ENCODE measurements at places on chromosomes 11 and 22.

- DNase-seq: no peak
Measured at GRCh38 chr22:43088627-43088983, 586 bp downstream of the TTLL1 start.

DNA sequence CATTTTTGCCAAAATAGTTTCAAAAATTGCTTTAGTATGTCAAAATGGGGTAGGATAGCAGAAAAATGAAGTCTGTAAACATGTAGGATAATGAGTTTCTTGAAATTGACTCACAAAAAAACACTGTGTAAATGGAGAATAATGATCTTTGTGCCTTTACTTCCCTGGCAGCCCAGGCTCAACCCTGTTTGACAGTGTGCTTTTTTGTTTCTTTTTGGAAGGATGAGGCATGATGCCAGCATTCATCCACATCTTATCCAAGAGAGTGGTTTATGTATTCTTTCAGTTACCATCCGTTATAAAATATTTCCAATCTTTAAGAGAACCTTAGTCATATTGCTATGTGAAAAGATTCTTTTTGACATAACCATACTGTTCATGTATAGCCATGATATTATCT lies 70.6 kb downstream of the ARHGAP42 start:
- peak; percentile 23 for DNase-seq

GRCh38 chr22:30790366-30790765 lies 95.7 kb downstream of the OSBP2 start:
- DNase-seq: no peak

- DNase-seq: no peak
Measured at GRCh38 chr11:95692526-95693260, 96.9 kb downstream of the FAM76B start.

DNA sequence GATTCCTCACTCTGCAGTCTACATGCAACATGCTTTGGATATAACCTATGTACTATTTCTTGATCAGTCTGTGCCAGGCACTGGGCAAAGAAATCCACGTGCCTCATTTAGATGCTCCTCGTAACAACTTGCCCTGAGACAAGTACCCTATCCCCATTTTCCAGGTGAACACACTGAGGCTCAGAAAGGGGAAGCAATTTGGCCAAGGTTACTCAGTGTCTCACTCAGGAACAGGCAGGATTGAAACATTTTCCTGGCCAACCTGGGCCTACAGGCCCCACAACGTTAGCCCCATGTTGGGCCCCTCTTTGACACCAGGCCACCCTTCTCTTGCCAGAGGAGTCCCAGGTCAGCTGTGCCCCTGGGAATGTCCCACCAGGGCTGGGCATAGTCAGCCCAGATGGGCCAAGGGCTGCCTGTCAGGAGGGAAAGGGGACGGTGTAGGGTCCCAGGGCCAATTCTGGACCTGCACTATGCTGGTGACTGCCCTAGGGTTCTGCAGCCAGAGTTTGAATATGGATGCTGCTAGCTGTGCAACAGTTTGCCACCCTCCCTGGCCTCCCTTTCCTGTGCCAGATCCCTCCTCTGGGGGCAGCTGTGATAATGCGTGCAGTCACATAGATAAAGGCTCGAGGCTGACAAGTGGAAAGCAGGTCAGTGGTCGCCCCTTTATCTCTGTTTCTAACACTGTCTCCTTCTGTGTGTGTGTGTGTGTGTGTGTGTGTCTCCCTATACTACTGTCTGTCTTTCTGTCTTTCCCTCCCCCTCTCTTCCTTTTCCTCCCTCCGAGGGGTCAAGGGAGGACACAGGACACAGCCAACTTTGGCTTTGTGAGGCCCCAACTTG lies 10.4 kb upstream of the EMID1 start:
- no peak for DNase-seq

DNA sequence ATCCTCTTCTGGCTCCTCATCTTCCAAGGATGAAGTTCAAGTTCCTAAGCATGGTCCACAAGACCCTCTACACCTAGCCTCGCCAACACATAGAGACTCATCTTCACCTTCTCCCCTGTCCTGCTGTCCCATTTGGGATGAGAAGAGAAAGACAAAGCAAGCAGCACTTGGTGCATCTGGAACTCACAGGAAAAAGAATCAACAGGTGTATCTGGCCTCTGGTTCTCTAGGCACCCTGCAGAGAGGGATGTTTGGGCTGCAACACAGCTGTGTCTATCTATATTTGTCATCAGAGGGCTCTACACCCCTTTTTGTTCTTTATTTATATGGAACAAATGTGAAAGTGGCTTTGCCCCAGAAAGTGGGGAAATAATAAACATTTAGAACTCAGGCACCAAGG lies 82.1 kb upstream of the GALNT18 start:
- DNase-seq: no peak

DNA sequence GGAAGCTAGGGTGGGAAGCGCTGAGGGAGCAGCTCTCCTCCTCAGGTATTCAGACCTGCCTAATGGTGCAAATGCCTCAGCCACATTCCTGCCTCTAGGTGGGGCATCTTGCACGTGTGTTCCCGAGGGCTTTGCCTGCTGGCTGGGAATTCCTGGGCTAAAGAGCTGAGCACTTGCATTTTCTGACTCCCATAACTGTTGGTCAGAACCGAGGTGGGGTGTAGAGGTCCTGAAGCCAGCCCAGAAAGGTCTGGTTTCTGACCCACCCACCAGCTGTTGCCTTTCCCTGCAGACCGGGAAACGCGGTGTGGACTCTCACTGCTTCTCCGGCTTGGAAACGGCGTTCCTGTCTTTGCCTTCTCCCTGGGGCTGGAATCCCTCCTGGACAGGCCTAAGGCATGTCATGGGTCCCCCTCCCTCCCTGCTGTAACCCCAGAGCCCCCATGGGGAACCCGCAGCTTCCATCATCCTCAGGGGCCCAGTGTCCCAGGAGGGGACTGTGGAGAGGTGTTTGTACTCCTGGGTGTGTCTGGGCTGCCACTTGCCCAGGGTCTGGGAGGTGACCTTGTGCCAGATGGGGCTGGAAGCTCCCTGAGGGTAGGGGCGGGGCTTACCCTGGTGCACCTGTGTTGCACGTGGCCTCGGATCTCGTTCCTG lies 24.0 kb upstream of the SMIM38 start:
- peak; percentile 39 for DNase-seq

DNA sequence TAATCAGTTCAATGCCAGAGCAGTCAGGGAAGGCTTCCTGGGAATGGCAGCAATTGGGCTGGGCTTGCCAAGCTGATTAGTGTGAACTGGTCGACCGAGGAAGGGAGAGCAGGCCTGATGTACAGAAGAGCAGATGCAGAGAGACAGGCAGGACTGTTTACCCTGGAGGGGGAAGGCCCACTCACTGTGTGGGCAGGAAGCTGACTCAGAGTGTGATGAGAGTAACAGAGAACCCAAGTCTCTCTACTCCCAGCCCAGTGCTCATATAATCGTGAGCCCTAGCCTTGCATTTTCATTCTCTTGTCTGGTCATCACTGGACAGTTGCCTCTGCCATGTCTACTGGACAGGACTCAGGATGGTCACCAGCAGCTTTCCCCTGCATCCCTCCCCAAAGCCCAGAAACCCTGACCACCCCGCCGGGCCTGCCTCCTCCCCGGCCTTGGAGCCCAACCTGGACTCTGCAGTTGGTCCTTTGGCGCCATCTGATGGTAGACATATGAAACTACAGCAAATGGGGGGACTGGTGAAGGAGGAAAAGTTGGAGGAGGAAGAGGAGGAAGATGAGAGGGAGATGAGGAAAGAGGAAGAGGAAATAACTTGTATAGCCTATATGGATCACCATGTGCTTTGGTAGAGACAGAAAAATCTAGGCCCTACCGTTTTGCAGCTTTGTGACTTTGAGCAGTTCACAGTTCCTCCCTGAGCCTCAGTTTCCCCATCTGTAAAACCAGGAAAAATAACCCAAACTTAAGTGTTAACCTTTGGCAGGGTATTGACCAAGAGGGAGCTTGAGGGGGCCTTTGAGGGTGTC lies 43.4 kb upstream of the PRDM11 start:
- DNase-seq: no peak

DNA sequence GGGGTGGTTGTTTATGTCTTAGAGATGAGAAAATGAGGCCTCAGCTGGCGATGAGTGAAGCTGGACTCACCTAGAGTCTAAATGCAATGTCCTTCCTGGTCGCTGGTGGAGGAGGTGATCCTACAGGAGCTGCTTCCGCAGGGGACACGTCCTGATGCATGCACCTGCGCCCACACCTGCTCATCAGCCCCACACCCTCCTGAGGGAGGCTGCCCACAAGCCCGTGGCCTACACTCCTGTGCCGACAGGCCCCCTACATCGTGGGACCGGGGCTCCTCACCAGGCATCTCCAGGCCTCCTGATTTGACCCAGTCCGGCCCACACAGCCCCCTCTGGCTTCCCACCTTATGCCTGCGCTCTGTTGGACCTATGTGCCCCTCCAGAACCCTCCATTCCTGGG lies 857.2 kb downstream of the TBC1D22A start:
- no peak for DNase-seq

DNA sequence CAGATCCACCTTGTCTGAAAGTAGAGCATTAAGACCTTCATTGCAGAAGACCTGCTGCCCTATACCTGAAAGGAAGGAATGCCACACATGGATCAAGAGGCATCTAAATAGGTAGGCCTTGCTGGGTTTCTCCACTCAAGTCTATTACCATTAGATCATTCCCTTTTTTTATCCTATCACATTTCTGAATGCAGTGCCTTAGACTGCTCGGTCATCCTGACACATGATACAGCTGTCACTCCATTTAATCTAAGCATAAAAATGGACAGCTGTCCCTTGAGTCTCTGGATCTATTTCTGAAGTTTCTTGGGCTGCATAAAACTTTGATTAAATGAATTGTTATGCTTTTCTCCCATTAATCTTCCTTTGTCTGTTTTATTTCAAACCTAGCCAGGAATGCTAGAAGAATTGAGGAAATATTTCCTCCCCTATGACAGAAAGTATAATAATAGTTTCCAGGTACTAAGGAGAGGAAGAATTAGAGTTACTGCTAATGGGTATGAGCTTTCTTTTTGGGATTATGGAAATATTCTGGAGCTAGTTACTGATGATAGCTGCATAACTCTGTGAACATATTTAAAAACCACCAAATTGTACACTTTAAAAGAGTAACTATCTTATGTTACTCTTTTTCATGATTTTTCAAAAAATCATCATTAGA lies 88.0 kb downstream of the DLG2 start:
- no peak for DNase-seq

- no peak for DNase-seq
Measured at GRCh38 chr22:39012533-39013511, 1.2 kb upstream of the APOBEC3C start.

- DNase-seq: no peak
Measured at GRCh38 chr11:101912823-101913284, 2.0 kb upstream of the CEP126 start.

- peak; percentile 23 for DNase-seq
Measured at GRCh38 chr11:73760135-73760678, 667 bp downstream of the RAB6A start.

GRCh38 chr11:74142624-74143023 lies 28.2 kb downstream of the C2CD3 start:
- no peak for DNase-seq

- DNase-seq: no peak
Measured at GRCh38 chr11:118214210-118214914, 10.4 kb downstream of the JAML start.

DNA sequence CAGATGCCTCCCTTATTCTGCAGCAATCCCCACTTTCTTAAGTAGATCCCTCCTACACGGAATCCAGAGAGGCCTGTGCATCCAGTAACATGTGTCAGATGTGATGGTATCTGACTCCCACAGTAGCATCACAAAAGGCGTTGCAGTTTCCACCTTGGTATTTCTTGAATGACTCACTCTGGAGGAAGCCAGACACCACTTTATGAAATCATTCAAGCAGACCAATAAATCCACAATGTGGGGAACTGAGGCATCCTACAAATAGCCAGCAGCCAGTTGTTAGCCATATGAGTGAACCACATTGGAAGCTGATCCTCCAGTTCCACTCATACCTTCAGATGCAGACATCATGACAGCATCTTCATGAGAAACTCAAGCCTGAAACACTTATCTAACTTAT lies 798.1 kb downstream of the OPCML start:
- peak; percentile 13 for DNase-seq

DNA sequence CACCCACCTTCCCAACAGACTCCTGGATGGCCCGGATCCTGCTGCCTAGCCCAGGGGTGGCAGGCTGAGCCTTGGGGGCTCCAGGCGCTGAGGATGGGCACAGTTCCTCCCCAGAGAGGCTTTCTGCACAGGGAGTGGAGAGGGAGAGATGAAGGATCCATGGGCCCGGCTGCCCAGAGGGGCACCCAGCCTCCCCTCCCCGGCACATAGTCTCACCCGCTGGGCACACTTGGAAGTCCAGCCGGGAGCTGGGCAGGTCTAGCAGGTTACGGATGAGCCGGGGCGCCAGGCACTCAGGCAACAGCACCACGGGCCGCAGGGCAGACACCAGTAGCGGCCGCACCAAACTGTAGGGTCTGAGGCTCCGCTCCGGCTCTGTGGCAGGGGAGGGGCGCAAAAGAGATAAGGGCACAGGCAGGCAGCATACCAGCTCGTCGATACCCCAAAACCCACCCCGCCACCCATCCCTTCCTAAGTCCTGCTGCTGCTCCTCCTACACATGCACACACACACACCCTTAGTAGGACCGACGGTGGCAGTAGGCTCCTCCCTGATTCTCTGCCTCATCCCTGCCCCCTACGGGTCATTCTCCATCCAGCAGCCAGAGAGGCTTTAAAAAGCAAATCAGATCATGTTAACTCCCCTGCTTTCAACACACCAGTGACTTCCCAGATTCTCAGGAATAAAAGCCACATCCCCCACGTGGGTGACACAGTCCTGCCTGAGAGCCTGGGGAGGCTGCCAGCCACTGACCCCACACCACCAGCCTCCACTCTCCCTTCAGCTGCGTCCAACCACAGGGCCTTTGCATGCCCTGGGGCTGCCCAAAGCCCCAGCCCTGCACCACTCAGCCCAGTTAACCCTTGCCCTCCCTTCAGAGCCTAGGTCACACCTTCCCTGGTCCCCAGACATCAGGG lies 6.5 kb upstream of the MFNG start:
- no peak for DNase-seq

DNA sequence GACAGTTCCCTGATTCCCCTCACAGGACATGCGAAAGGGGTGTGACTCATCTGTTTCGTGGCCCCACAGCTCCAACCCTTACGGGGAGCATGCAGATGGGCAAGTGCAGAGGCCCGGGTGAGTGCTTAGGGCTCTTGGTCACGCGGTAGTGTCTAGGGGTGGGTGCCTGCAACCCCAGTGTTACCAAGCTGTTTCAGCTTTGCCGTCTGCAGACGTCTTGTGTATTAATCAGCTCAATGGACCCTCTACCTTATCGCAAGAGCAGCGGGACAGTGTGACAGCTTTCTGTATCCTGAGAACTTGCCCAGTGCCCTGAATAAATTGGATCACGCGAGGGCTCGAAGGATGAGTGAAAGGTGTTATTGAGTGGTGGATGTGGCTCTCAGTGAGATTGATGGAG lies 816.4 kb upstream of the ANO3 start:
- no peak for DNase-seq

- DNase-seq: peak; percentile 35
Measured at GRCh38 chr11:88631497-88631896, 294.0 kb upstream of the CTSC start.

DNA sequence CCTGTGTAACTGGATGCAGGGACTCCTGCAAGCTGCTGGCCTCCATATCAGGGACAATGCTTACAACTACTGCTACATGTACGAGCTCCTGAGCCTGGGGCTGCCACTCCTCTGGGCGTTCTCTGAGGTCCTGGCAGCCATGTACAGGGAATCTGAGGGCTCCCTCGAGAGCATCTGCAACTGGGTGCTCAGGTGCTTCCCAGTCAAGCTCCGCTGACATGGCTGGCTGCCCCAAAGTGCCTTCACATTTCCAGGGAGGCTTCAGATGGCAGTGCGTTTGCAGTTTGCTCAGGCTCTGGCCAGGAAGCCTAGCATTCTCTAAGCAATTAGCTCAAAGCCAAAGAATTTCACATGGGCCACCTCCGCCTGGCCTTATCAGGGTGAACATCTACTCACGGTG lies 117.4 kb upstream of the PARVA start:
- DNase-seq: no peak

Data from putamen (tissue), 1 donor.